ENCODE measurements at places on chromosomes 7 and 10. TPM values are rescaled to one million over a fixed set of nuclear protein-coding genes. Genes with fewer than 3 reads are reported as not detected.

The NEUROD6 gene
- not detected for total RNA-seq

The EPO gene
- 0.30 TPM for total RNA-seq

The BBS9 gene
- total RNA-seq: 12.4 TPM

The ZNF488 gene
- total RNA-seq: 18.1 TPM

The H2BK1 gene
- not detected for total RNA-seq

The HOXA3 gene
- 50.5 TPM for total RNA-seq

The TBXAS1 gene
- total RNA-seq: 2.2 TPM

The ABCB4 gene
- not detected for total RNA-seq

The EBF3 gene
- total RNA-seq: not detected

The NFE2L3 gene
- total RNA-seq: 44.2 TPM

DNA sequence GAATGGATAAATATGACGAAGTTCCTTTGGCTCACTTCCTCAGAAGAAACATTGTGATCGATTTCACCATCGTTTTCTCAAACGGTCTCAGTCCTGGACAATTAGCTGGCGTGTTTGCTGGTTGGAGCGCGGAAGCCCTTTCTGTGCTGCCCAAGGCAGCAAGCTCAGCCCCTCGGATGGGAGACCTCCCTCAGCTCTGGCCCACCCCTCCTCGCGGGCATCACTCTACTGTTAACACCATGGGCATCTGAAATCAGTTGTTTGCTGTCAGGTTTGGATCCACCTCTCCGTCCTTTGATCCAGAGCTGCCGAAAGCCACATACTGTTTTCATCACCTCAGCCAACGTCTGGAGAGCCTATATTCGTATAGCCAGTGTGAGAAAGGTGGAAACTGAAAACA is 68.2 kb downstream of the C10orf143 start:
- DNase-seq: no peak

DNA sequence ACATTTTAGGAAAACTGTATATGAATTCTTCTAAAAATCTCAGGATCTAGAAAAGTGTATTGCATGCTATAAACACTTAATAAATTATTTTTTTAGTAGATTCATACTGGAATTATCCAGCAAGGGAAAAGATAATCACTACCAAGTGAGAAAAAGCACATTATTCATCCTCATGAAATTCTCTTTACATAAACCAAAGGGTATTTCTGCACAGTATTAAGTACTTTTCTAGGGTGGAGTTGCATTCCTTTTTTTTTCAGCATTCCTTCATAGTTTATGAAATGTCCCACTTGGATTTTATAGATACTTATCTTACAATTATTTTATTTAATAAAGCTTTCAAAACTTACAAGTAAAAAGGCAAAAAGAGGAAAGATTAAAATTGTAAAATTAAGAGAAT is 403.3 kb downstream of the HGF start:
- no peak for DNase-seq

DNA sequence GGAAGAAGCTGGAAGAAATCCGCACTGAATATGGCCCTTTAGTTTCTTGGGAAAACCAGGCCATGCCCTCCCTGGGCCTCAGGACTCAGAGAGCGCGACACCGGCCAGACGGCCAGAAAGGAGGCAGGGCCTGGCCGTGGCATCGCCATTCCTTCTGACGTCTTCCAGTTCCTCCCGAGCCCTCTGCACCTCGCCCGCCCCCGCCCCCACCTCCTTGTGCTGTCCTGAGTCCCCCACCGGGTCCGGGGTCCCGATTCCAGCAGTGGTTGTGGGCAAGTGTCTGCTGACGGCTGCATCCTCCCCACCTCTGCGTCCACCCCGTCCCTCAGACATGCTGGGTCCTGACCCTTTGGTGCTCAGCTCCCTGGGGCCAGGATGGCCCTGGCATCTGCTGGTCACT is 312.1 kb upstream of the SHH start:
- no peak for DNase-seq

- DNase-seq: no peak
Observed at GRCh38 chr7:99293167-99293566, 20.5 kb downstream of the MYH16 start.

DNA sequence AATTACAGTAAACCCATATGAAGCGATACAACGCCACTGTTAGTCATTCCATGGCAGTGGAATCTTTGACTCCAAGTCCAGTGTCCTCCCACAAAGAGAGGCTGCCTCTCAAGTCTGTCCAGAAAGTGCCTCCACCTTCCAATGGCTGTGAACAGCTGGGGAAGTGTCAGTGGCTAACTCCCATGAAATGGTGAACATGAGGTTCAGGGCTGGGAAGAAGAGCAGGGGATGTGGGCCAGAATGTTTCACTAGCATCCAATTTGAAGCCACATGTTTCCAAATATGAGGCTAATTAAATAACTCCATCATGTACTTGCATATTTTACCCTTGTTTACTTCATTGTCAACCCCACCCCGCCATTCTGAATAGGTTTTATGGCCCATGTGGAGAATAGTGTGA is 53.1 kb upstream of the CHST15 start:
- no peak for DNase-seq

- no peak for DNase-seq
Observed at GRCh38 chr10:119323085-119324016, 116.0 kb downstream of the GRK5 start.

- DNase-seq: no peak
Observed at GRCh38 chr10:32948451-32948850, 9.6 kb downstream of the ITGB1 start.

GRCh38 chr7:146830686-146831085 is 714.1 kb downstream of the CNTNAP2 start:
- DNase-seq: no peak

DNA sequence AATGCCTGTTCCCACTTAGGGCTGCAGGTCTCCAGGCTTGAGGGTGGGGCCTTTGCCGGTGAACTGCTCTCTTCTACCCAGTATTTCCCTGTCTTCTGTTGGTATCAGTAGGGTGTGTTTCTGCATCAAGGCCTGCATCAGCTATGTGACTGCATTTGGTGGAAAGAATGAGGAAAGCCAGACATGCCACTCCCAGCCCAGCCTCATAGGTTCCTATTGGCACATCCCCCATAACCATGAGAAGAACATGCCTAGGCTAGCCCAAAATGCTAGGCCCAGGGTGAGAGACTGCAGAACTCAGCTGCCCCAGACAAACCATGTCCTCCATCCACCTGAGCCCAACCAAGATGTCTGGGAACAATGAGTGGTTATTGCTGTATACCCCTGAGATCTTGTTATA is 380.3 kb upstream of the ADARB2 start:
- DNase-seq: no peak

DNA sequence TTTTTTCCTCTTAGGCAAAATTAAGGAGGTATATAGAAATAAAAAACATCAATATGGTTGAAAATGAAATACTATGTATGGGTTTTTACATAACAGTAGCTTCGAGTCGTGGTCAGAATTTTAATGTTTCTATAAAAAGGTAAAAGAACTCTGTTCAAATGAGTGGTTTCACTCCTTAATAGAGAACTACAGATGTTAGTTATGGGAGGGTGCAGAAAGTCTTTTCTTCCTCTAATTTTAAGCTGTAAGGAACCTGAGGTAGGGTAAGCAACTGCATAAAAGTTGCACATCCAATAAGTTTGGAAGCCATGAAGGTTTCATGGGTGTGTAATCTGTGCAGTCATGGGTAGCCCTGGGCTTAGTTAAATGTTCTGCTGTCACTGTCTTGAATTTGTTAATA is 141.3 kb downstream of the SUGCT start:
- DNase-seq: no peak

DNA sequence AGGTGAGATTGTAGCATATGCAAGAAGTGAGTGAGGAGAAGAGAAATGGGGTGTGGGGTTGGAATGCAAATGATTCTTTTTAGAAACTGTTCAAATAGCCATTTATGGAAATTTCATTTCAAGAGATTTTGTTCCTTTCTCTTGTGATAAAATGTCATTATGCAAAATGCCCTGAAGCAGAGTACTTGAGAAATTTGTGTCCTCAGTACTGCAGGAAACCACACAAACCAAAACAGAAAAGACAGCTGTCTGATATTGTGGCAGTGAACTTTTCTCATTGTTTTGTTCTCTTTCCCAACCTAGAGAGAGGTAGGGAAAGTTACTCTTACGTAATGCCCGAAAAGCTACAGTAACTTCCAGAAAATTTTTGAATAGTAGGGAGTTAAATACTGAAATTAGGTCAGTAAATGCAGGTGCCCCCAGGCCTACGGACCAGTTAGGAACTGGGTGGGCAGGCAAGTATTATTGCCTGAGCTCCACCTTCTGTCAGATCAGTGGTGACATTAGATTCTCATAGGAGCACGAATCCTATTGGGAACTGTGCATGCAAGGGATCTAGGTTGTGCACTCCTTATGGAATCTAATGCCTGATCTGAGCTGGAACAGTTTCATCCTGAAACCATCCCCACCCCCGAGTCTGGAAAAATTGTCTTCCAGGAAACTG is 34.0 kb downstream of the DLD start:
- DNase-seq: no peak

- no peak for DNase-seq
Observed at GRCh38 chr10:48306870-48307710, 613 bp downstream of the MAPK8 start.

GRCh38 chr10:1102416-1102815 is 46.2 kb downstream of the WDR37 start:
- DNase-seq: no peak

DNA sequence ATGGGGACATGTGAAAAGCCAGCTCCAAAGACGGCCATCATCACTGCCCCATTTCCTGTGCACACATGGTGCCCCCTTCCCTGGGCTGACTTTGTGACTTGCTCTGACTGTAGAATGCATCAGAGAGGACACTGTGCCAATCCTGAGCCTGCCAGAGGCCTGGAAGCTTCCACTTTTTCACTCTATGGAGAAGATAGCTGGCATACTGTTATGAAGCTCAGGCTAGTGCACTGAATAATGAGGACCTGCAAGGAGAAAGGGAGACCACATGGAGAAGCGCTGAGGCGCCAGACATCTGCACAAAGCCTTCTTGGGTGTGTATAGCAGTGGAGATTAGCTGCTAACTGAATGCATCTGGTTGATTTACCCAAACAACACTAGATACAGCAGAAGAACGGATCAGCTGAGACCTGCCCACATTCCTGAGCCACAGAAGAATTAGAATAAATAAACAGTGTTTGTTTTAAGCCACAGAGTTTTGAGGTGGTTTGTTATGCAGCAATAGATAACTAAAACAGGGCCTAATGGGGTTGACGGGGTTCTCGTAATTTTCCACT is 58.9 kb upstream of the C10orf90 start:
- no peak for DNase-seq

GRCh38 chr7:152674860-152675758 is 832 bp downstream of the XRCC2 start:
- DNase-seq: no peak

GRCh38 chr7:125845686-125846085 is 916.1 kb upstream of the POT1 start:
- DNase-seq: no peak

- no peak for DNase-seq
Observed at GRCh38 chr7:139886899-139887298, 57.8 kb downstream of the TBXAS1 start.

DNA sequence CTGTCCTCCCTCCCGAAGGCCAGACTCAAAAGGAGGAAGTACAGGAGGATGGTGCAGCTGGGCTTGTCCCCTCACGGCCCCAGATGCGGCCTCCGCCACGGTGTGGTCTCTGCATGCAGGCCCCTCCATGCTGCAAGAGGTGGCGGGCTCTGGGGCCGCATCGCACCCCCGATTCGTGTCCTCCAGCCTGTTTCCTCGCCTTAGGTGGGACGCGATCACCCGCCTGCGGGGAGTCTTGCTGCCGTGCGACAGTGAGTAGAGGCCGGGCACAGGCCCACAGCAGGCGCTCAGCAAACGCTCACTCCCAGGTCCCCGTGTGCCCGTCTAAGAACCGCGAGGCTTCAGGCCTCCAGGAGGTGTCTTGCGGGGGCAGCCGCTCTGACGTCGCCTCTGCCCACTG is 13.9 kb upstream of the FAM20C start:
- no peak for DNase-seq

- DNase-seq: no peak
Observed at GRCh38 chr10:57165671-57166070, 804.6 kb upstream of the ZWINT start.

DNA sequence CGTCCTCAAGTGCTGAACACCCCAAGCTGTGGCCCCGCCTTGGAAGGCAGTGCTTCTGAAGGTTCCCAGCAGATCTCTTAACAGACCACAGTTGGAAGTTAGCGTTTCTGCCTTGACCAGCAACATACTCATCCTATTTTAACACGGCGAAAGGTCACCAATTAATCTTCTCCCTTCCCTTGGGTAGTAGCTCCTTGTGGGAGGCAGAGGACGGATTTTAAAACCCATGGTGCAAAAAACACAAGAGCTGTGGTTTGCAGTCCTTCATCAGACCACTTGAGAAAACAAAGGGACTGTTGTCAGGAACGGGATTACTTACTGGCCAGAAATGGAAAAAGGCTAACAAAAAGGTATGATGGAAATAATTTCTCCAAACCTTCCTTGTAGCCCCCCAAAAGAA is 87.3 kb downstream of the BEND7 start:
- no peak for DNase-seq

DNA sequence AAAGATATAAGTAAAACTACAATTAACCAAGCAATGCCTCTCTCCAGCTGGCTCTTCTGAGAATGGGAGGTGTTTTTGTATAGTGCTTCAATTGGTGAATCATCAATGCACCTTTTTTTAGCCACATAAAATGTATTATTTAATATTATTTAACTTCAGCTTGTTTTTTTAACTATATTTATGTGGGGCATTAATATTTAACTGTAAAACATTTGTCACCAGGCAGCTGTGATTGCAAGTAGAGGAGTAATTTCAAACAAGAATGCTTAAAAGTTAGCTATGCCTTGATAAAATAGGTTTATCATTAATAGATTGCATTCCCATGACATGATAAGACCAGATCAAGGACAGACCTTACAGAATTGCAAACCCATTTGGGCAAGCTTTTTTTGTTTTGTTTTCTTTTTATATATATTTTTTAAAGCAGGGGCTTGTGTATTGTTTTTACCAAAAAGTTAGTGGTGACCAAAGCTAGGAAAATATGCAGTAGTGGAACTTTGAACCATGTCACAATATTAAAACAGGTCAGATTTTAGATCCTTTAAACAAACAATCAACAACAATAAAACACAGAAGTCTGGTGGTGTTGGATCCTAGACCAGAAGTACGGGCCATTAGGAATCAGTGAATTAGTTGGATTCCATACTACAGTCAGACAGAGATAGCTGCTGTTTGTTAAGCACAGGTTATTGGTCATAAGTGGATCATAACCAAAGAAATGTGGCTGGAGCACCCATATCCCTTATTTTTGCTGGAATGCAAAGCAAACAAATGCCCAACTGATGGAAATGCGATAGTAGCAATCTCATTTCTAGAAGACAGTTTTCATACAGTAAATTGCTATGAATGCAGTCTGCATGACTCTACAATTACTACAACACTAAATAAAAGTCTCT is 2.9 kb downstream of the CAV2 start:
- no peak for DNase-seq

Data from PC-9 (cell line).